NCI-H510A treated with DMSO at 0.1 percent for 48 hours (cell line): ENCODE measurements at places on chromosomes 3 and 15.

- DNase-seq, result no peak
Measured at GRCh38 chr3:61222467-61222866, 28.8 kb downstream of the FHIT start.

- DNase-seq, result no peak
Measured at GRCh38 chr3:16932877-16933276, 48.1 kb downstream of the PLCL2 start.

GRCh38 chr15:20644896-20645295, 103.3 kb upstream of the GOLGA6L6 start:
- DNase-seq, result no peak

- DNase-seq, result no peak
Measured at GRCh38 chr3:58341376-58341775, 8.7 kb downstream of the PXK start.

DNA sequence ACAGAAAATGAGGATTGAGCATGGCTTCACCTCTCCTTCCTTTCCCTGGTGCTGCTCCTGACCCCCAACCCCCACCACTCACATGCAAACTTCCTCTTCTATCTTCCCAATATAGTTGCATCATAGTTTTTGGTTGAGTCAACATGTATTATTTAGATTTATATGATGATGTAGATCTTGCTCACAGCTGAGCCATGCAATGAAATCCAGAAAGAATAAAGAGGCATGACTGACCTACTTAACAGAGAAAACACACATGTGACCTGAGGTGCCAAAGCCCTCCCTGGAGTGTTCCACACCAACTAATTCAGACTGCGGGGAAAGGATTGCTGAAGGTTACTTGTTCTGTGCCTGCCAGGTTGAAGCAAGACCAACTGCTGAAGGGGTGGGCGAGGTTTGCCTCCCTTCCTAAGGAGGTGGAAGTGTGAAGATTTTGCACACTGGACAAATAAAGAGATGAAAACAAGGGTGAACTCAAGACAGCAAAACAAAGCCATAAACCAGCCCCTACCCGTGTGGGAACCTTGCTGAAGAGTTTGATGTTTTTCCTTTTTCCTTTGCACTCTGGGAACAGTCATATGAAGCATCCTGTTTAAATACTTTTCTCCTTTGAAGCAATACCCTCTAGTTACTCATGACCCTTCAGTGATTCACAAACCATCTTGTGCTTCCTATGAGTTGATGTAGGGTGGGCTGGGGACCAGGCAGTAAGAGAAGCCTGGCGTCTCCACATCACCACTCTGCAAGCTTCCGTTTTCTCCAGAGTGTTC, 155.2 kb upstream of the UBE2E1 start:
- DNase-seq, result no peak

GRCh38 chr3:93988283-93988682, 8.3 kb downstream of the ARL13B start:
- no peak for DNase-seq

GRCh38 chr3:169203631-169204550, 459.6 kb downstream of the MECOM start:
- DNase-seq, result no peak

DNA sequence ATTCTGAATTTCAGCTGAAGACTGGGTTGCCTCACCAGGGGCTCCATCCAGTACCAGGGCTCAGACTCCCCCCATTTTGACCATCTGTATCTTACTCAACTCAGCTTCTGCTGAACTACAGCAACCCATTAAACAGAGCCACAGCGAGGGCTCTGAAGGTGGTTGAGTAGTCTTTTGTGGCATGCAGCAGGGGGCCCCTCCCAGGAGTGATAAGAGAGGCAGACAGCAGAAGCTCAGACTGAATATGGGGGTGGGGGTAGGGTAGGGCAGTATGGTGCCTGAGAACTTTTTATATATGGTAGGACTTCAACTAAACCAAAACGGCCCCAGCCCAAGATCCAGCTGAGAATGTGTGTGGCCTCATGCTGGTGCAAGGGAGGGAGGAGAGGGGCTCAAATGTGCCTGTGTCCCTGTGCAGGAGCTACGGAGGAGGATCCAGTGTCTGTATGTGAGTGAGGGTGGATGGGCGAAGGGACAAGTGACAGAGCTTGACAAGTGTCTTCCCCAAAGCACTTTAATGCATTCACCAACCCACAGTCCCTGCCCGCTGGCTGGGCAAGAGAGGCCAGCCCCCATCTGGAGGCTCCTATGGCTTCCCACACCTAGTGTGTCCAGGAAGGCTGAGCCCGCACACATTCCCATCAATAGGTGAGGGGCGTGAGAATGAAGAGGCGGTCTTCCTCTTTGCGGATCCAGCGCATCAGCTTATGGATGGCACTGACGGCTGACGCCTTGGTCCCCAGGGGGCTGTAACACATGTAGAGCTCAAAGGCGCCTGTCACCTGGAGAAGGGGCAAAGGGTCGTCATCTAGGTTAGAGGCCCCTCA, 4.9 kb upstream of the MST1R start:
- DNase-seq, result no peak

DNA sequence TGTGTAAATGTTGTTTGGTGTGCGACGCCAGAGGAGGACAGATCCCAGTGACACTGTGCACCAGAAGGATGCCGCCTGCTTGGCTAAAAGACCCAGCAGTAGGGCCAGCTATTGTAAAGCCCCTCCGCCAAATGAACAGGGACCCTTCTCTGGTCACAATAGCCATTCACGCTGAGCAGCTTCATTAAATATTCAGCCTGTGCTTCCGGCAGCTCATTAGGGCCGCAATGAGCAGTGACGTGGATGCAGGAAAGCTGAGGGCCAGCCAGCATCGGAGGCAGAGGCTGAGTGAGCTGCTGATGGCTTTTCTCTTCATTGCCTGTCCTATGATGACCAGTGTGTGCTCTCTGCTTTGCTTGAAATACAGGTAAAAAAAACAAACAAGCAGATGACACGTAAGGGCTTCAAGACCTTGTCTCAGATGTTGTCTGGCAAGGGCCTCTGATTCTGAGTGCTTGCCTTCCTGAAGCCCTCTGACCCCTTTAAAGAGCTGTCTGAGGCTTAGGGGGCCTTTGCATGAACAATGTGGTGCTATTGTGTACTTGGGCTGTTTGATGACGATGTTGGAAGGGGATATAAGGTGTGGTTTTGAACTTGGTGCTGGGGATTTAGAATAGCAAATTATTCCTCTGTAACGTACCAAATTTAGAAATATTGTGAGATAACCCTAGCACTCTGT, 130.4 kb downstream of the FEZF2 start:
- DNase-seq, result no peak

DNA sequence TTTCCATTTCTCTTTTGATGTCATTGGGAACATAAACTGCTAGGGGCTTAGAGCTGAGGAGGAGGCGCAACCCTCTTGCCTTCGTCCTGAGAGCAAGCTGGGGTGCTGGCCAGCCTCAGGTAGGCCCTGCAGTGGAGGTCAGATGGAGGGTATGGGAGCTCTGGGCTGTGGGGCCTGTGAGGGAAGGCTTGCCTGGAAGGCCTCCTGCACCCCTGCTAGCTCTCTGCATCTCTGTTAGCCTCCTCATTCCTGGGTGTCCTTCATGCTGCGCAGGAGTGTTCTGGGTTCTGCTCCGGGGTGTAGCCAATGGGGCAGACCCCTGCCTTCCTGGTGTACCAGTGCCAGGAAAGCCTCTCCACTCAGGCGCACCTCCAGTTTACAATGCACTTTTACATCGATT, 11.8 kb downstream of the GP5 start:
- no peak for DNase-seq

DNA sequence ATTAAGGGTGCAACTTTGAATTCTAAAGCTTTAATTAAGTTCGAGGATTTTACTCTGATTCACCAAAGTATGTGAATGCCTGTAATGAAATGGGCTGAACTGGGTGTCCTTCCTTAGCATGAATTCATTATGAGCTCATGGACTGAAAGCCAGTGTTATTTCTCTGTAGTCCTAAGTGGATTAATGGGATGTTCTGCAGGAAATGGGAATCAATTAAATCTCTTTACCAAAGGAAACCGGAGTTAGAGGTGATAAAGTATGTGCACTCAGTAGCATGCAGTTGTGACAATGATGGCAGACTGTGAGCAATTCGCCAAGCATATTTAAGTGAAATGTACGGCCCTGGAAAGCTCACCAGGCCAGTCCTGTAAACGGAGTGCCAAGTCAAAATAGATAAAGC, 138.7 kb downstream of the CHL1 start:
- no peak for DNase-seq

DNA sequence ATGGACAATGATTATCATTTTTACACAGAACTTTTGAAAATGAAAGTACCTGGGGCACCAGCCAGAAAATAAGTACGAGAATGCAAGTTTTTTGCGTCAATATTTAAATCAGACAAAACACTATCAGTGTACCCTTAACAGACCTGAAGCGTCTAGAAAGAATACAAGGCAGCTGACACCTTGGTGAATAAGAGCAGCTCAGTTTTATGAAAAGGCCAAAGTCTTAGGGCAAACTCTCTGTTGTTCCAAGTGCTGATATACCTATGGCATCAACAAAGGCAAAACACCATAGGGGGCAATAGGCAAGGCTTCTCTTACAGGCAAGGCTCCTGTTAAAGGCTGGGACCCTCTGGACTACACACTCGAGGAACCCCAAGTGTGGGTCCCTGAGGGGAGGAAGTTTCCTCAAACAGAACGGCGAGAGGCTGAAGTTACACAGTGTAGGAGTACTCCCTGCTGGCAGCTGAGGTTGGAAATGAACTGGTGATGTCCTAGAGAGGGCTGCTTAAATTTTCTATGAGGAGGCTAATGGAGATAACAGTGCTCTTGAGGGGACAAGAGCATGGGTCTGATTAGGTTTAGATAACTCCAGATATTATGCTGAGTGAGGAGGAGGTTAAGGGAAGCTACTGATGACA, 291.0 kb downstream of the TIGIT start:
- no peak for DNase-seq

- no peak for DNase-seq
Measured at GRCh38 chr3:17357035-17357710, 385.3 kb downstream of the TBC1D5 start.

DNA sequence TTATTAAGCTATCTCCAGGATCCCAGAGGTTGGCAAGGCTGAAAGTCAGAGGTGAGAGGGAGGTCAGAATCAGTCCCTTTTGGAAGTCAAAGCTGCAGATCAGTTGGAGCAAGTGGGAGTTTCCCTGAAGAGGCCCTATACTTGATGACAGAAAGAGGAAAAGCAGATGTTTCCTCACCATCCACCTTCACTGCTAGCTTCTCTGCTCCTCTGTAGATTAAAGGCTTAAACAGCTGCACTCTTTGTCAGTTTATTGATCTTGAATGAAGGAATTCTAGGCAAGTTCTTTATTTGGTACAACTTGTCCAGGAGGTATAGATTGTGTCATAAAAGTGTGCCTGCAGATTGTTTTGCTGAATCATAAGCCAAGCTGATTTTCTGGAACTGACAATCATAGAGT, 408.2 kb upstream of the TGFBR2 start:
- DNase-seq, result no peak

DNA sequence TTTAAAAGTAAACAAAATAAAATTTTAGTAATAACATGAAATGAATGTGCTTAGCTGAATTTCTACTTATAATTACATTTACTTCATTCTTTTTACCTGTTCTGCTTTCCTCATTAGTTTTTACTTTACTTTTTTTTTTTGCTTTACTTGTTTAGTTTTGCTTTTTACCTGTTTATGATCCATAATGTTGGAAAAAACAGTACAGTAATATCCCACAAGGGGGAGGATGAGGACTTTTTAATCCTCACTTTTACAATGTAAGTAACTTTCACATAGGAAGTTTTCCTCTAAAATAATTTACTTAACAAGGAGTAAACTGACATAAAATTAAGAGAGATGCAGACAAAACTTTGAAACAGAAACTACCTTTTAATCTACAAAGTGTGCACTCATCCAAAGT, 268.7 kb downstream of the TBC1D5 start:
- DNase-seq, result no peak

DNA sequence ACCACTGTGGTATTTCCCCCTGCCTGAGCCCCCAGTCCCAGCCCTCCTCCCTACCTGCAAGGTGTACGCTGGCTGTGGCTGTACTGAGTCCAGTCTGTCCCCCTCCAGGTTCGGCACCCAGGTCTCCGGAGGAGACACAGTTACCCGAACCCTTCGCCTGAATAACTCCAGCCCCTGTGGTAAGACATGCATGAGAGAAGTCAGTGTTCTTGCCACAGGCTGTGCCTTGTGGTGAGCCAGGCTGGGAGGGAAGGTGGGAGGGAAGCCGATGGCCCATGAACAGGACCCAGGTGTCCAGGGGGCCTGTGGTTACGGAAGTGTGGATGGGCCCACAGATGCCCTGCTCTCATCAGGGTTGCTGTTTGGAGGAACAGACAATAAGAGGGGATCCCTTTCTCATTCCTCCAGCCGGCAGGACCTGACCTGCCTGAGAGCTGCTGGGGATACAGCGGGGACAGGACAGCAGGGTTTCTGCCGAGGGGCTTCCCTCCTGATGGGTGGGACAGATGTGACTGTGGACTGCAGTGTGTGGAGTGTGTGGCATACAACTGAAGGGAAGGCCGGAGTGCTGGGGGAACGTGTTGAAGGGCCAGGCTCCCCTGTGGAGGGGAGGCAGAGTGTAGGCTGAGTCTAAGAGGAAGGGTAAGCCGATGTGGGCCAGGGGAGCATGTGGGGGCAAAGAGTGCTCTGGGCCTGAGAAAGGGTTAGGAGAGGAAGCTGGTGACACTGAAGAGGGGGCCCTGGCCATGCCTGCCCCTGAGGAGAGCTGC, 21.9 kb downstream of the ACAA1 start:
- DNase-seq, result no peak
